ENCODE measurements at places on chromosomes 7 and 10. TPM values are rescaled to one million over a fixed set of nuclear protein-coding genes. Genes with fewer than 3 reads are reported as not detected.

DNA sequence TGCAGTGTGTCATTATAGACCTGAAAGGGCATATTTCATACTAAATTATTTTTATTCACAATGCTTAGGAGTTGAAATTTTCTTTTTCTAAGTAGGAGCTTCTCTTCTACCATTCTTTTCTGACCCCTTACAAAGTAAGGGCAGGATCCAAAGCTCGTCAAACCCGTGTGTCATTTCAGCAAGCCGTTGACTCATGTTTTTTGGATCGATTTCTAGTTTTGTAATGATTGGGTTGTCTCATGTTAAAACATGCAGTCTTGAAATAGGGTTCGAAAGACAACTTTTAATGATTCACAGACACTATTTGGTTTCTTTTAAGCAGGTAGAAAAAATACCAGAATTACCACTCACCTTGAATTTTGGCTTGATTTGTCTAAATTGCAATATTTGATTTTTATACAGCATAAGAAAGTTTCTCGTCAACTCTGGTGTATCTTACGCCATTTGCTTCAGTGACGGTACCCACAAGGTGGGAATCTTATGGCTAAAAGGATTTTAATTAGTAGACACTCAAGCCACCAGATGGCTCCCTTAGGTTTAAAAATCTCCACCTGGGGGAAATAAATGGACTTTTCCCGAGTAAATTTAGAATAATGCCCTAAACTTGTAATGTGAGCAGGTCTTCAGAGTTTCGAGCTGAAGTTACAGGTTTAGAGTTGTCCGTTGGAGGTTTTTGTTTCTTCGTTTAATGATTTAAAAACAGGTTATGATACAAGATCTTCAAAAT lies 283.4 kb downstream of the CCDC3 start:
- no peaks in the 10 kb centered on the region for H3K4me1 ChIP-seq
- no peaks in the 10 kb centered on the region for H3K36me3 ChIP-seq
- DNase-seq: peak; percentile 42
- H3K4me3 ChIP-seq: no peak overlapping the region
- no peaks in the 10 kb centered on the region for H3K27me3 ChIP-seq

DNA sequence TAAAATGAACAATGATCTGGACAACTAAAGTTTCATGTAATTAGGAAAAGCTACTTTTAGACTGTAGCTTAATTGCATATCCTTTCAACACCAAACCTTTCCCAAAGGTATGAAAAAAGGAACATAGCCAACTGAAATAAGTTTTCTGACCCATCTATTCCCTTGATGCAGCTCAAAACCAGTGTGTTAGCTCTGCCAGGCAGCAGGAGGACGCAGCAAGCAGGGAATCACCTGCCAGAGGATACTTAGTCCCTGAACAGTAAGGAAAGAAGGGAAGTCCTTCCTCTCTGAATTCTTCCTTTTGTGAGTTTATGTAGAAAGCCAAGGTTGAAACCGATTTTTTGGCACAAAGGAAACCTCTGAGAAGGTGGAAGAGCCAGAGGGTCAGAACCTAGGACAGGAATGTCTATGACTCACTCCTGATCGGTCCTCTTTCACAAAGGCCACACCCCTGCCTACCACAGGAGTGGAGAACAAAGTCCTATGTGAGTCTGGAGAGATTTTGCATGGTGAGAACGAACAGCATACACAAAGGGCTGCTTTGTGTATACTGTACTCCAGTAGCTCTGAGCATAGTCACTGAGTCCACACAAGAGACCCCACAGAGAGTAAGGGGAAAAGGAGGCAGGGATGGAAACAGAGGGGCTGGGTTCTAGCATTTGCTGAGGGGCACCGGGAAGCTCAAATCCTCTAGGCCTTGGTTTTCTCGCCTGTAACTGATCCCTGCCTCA lies 68.8 kb upstream of the GSDME start:
- peak; percentile 53 for DNase-seq
- H3K4me3 ChIP-seq: no peak overlapping the region
- H3K36me3 ChIP-seq: no peaks in the 10 kb centered on the region
- no peak overlapping the region for H3K27ac ChIP-seq
- no peaks in the 10 kb centered on the region for H3K4me1 ChIP-seq

- H3K4me3 ChIP-seq: peak overlapping the region; percentile 86
- peak overlapping the region; percentile 87 for H3K27ac ChIP-seq
- 0 out of 2 replicates have a peak, but pooled peaks cover 5% of the 10 kb centered on the region for H3K27me3 ChIP-seq
- peak; percentile 79 for DNase-seq
- H3K36me3 ChIP-seq: peaks cover 32% of the 10 kb centered on the region
- H3K4me1 ChIP-seq: peaks cover 28% of the 10 kb centered on the region
These were observed 1.2 kb downstream of the KLF6 start for GRCh38 chr10:3783682-3784432.

DNA sequence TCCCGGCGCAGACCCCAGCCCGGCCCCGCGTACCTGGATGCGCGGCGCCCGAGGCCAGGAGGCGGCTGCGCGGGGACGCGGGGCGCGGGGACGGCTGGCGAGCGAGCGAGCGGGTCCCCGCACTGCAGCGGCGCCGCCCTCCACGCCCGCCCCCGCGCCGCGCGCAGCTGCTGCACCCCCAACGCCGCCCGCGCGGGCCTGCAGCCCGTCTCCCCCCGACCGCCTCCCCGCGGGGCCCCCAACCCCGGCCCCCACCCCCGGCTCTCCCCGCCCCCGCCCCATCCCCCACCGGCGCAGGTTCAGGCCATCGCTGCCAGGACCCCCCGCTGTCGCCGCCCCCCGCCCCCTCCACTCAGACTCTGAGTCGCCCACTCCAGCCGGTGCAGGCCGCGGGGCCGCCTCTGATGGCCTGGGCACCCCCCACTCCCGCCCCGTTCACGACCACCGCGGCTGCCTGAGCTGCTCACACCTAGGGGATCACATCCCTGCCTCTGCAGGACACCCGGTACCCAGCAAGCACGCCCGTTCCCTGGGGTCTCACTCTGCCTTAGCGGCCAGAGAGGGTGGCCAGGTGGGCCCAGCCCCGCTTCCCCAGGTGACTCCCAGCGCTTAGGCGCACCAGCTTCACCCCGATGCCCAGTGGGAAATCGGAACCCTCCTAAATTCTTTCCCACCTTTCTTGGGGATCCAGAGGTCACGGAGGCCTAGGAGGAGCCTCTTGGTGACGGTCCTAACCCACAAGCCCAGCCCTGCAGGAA lies 13.9 kb upstream of the DNAAF5 start:
- H3K27me3 ChIP-seq: no peaks in the 10 kb centered on the region
- peak overlapping the region; percentile 59 for H3K4me3 ChIP-seq
- H3K36me3 ChIP-seq: no peaks in the 10 kb centered on the region
- peaks cover 3% of the 10 kb centered on the region for H3K4me1 ChIP-seq

DNA sequence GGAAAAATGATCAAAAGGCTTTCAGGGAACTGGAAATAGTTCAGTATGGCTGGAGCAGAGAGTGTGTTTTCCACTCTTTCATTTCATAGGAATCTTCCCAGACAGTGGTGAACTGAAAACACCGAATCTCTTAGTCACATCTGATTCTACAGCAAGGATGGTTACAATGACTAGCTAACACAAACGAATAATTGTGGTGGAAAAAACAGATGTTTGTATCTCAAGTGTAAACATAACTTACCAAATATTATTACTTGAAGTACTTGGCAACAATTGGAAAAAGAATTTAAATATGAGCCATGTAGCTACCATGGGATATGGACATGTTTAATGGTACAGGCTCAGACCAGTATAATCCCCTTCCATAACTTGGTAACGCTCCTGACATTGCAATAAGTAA lies 21.1 kb upstream of the BPGM start:
- no peaks in the 10 kb centered on the region for H3K27me3 ChIP-seq
- no peaks in the 10 kb centered on the region for H3K36me3 ChIP-seq
- H3K4me1 ChIP-seq: peaks cover 8% of the 10 kb centered on the region
- DNase-seq: no peak
- no peak overlapping the region for H3K4me3 ChIP-seq

- H3K4me3 ChIP-seq: no peak overlapping the region
- H3K36me3 ChIP-seq: no peaks in the 10 kb centered on the region
- H3K27me3 ChIP-seq: peaks cover 11% of the 10 kb centered on the region
These were observed 4.5 kb downstream of the PAOX start for GRCh38 chr10:133383551-133383950.

The LIPA gene
- 71.4 TPM for total RNA-seq

DNA sequence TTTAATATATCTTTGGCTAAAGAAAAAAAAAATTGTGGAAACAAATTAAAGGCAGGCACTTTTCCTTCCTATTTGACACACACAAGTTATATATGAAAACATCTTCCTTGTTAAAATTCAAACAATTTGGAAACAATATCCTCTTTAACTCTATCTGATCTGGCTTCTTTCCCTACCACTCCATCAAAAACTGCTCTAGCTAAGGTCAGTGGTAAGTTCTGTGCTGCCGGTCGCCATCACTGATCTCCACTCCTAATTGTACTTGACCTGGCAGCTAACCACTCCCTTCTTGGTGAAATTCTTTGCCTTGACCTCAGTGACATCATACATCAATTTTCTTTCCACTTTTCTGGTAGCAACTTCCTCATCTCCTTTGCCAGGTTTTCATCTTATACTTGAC lies 47.9 kb upstream of the MRLN start:
- DNase-seq: no peak
- 0 out of 2 replicates have a peak, but pooled peaks cover 5% of the 10 kb centered on the region for H3K4me1 ChIP-seq
- no peak overlapping the region for H3K27ac ChIP-seq
- no peak overlapping the region for H3K4me3 ChIP-seq
- no peaks in the 10 kb centered on the region for H3K27me3 ChIP-seq

GRCh38 chr7:42527004-42527403 lies 290.0 kb upstream of the GLI3 start:
- no peaks in the 10 kb centered on the region for H3K27me3 ChIP-seq
- DNase-seq: peak; percentile 6
- H3K36me3 ChIP-seq: no peaks in the 10 kb centered on the region
- H3K4me3 ChIP-seq: no peak overlapping the region

GRCh38 chr7:106681815-106682495 lies 21.0 kb upstream of the CCDC71L start:
- H3K27ac ChIP-seq: no peak overlapping the region
- H3K4me3 ChIP-seq: no peak overlapping the region
- no peaks in the 10 kb centered on the region for H3K36me3 ChIP-seq
- no peaks in the 10 kb centered on the region for H3K27me3 ChIP-seq
- no peak for DNase-seq
- H3K4me1 ChIP-seq: no peaks in the 10 kb centered on the region

GRCh38 chr7:129958643-129959470 lies 6.1 kb upstream of the UBE2H start:
- DNase-seq: no peak
- H3K4me3 ChIP-seq: no peak overlapping the region
- H3K36me3 ChIP-seq: no peaks in the 10 kb centered on the region

DNA sequence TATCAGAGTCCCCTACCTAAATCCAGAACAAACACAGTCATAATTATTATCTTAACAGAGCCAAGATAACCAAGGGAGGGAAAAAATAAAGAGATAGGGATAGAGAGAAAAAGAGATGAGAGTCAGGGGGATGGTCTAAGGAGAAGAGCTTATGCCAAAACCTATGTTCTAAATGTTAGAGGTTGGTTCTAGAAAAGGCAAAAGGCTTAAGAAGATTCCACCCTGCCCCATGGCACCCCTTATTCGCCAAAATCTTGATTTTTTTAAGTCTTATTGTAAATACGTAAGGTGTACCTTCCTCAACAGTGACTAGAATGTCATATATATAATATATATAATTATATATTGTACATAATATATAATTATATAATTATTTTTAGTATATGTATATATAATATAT lies 29.6 kb upstream of the CTNNA3 start:
- H3K36me3 ChIP-seq: no peaks in the 10 kb centered on the region
- H3K27me3 ChIP-seq: no peaks in the 10 kb centered on the region
- H3K4me3 ChIP-seq: no peak overlapping the region
- H3K27ac ChIP-seq: no peak overlapping the region

GRCh38 chr10:70662362-70663220 lies 9.7 kb upstream of the ADAMTS14 start:
- 0 out of 2 replicates have a peak, but pooled peaks cover 3% of the 10 kb centered on the region for H3K36me3 ChIP-seq
- H3K27ac ChIP-seq: no peak overlapping the region
- no peaks in the 10 kb centered on the region for H3K27me3 ChIP-seq
- H3K4me1 ChIP-seq: no peaks in the 10 kb centered on the region
- DNase-seq: no peak

- H3K4me3 ChIP-seq: no peak overlapping the region
- peak; percentile 46 for DNase-seq
- H3K27ac ChIP-seq: no peak overlapping the region
- H3K36me3 ChIP-seq: no peaks in the 10 kb centered on the region
These were observed 46.0 kb upstream of the OPTN start for GRCh38 chr10:13053794-13054462.

DNA sequence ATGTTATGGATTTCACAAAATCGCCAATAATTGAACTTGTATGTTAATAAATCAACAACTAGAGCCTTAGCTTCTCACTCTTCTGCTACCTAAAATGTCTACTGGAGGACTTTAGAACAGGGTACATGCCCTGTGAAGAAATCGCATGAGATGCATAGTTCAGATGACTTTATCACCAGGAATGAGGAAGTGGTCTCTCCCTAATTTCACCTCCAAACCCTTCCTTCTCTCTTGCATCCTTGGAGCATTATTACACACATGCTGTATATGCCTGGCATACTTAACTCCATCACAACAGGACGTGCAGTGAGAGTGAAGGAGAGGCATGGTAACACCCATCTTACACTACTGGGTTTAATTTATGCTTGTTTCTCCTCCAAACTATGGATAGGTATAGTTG lies 27.8 kb downstream of the RHEB start:
- H3K4me1 ChIP-seq: peaks cover 60% of the 10 kb centered on the region
- H3K4me3 ChIP-seq: no peak overlapping the region
- DNase-seq: no peak
- H3K36me3 ChIP-seq: no peaks in the 10 kb centered on the region
